ENCODE measurements at places on chromosomes 4 and X.
A peak's percentile ranks its signal among the peaks of the same experiment; 100 is the strongest.

DNA sequence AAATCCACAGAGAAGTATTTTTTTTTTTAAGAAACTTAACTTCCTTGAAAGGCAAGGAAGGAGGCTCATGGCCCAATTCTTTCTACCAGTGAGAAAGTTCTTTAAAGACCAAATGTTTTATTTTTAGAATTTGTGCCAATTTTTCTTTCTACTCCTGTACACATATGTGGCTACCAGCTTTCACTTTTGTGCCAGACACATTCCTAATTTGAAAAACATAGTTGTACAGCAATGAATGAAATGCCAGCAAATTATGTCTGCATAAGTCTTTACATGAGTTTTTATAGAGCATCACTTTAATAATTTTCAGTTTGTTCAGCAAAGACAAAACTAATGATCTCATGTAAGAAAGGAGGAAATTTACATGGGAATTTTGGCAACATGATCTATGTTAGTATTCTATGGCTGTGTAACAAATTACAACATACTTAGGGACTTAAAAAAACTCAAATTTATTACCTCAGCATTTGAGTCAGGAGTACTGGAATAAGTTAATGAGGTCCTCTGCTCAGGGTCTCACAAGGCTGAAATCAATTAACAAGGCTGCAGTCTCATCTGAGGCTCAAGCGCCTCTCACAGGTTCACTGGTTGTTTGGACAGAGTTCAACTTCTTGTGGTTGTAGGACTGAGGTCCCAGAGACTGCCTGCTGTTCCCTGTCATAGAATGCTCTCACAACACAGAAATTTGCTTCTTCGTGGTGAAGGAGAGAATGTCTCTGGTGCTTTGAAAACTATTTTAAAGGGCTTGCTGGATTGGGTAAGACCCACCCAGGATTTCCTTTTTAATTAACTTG lies 678.2 kb upstream of the FAM241A start:
- peak; percentile 54 for DNase-seq

GRCh38 chr4:100823993-100824323 lies 306.1 kb upstream of the EMCN start:
- no peak for DNase-seq

GRCh38 chr4:181982437-181982836 lies 260.8 kb upstream of the TENM3 start:
- no peak for DNase-seq

GRCh38 chrX:8235026-8235425 lies 64.0 kb upstream of the VCX2 start:
- peak; percentile 31 for DNase-seq

- peak; percentile 17 for DNase-seq
Measured at GRCh38 chr4:23889814-23890341, at the start of gene PPARGC1A. PPARGC1A (minus strand) TSS chr4:23890047; CDS start chr4:23889957, 90 bp downstream.

- DNase-seq, result no peak
Measured at GRCh38 chr4:25246680-25247611, 13.1 kb downstream of the PI4K2B start.

DNA sequence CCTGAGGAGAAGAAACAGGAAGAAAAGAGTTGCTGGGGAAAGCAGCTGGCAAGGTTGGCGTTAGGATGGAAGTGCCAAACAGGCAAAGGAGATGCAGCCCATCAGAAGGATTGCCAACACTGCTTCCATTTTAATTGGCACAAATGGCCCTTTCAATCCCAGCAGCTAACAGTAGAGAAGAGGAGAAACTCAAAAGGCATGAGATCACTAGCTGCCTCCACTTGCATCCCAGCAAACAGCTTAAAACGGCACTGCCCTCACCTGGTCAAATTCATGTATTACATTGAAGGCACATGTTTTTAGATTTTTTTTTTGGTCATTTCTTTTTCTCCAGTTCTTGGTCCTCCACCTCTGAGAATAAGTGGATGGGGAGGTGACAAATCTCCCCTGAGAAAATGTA lies 14.9 kb upstream of the LOC101059915 start:
- peak; percentile 62 for DNase-seq

- no peak for DNase-seq
Measured at GRCh38 chrX:153306527-153307115, 14.9 kb downstream of the PNMA6F start.

- no peak for DNase-seq
Measured at GRCh38 chr4:184887333-184887732, 61.6 kb upstream of the ACSL1 start.

DNA sequence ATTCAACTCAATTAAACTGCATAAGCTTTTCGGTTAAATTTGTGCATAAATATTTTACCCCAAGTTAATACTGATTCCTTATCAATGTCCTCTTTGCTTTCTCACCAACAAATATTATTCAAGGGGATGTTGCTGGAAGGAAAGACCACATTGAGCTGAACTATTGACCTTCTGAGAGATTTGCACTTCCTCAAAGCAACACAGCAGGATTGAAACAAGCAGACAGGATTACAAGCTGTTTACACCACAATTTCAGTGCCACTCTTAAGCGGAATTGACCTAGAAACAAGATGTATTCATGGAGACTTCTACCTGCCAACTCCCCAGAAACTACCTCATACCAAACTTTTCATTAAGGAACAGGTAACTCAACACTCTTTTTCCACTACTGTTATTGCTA lies 96.5 kb upstream of the DUSP21 start:
- DNase-seq, result no peak

DNA sequence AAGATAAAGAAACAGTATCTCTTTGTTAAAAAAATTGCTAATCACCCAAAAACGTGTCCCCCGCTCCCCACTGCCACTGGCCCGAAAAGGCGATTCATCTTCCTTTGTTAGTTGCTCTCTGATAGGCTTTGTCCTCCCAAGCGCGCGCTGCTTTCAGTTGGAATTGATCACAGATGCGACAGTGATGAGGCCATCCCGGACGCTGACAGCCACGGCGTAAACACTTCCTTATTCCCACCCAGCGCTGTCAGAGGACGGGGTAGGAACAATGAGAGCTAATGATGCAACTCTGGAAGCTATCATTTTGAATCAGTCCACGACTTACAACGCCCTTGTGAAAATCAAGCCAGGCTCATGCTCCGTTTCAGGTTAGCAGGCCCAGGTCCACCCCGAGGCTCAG lies 21.4 kb downstream of the SOD3 start:
- no peak for DNase-seq

DNA sequence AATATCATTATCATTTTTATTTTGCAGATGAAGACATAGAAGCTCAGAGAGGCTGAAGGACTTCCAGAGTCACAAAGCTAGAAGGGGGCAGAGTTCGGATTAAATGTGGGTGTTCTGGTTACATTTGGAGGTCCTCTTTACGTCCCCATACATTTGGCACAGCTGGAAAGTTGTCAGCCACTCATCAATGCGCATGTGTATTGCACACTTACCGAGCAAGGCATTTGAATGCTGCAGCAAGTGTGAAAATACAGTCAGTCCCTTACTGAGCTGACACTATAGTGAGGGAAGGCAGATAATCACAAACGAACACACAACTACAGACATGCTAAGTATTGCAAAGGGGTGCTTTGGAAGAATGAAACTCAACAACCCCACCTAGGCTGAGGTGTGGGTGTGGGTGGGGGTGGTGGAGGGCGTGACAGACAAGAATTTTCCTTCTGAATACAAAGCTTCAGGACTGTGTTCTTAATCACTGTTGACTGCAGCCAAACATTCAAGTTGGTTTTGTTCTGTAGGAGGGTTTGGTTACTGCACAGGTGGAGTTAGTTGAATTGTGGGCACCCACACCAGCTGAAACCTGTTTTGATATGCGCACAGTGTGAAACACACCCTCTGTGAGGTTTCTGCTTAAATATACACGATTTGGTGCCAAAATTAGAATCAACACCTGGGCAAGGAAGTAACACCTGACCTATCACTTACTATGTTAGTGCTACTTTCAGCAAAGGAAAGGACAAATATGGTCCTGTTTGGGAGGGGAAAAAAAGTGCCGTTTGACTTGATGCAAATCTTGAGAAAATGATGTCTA lies 72.4 kb downstream of the COQ2 start:
- DNase-seq, result no peak

DNA sequence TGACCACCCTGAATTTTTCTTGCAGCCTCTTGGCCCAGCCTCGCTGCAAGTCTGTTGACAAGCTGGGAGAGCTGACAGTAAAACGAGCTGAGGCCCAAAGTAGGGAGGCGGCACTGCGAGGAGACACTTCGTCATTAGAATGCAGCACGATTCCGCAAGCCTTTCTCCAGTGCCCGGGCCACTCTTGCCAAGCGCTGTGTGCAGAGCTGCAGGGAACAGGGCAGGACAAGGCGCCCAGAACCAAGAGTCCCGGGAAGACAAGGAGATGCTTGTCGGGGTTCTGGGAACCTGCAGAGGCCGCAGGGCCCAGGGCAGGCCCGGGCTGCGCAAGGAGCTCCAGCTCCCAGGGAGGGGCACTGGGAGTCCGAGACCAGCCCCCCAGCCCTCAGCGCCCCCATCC lies 187.1 kb downstream of the BCOR start:
- DNase-seq, result no peak

- no peak for DNase-seq
Measured at GRCh38 chr4:70829492-70829891, 10.2 kb downstream of the GRSF1 start.

DNA sequence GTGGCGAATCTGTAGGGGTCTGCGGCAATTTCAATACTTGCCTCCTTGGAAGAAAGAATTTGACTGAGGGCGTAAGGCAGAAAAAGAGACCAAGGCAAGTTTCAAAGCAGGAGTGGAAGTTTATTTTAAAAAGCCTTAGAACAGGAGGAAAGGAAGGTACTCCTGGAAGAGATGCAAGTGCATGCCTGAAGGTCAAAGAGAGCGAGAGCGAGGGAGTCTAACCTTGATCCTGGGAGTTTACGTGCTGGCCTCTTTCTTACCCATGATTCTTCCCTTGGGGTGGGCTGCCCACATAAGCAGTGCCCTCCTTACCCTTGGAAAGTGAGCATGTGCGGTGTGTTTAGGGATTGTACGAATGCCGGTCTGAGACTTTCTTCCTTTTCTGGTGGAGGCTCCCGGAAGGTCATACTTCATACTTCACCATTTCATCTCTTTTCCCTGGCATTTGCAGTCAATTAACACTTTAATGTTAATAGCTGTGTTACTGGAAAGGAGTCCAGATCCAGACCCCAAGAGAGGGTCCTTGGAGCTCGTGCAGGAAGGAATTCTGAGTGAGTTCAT lies 40.0 kb downstream of the ARSD start:
- no peak for DNase-seq

DNA sequence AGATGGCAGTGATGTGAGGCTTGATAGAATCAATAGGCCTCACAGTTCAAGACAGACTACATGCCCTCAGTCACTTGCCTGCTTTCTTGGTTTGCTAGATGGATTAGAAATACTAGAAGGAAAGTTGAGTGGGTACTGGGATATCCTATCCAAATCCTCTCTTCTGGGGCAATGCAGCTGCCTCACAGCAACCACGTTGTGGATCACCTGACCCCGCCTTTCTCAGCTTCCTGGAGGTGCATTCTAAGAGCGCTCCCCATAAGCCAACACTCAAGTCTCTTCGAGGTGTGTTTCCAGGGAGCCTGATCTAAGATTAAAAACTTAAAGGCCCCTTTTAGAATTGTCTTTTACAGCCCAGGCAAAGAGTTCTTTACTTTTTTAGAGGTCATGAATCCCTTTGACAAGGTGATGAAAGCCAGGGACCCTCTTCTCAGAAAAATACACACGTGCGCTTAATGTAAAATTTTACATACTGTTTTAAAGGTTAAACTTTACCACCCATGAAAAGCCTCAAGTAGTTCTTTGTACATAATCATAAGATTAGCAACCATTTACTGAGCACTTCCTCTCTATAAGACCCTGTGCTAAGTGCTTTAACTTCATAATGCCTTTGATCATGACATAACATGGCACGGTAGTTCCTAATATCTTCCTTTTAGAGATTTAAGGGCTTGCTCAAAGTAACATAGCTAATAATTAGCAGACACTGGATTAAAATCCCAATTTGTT lies 840 bp upstream of the RPL34 start:
- DNase-seq, result no peak

DNA sequence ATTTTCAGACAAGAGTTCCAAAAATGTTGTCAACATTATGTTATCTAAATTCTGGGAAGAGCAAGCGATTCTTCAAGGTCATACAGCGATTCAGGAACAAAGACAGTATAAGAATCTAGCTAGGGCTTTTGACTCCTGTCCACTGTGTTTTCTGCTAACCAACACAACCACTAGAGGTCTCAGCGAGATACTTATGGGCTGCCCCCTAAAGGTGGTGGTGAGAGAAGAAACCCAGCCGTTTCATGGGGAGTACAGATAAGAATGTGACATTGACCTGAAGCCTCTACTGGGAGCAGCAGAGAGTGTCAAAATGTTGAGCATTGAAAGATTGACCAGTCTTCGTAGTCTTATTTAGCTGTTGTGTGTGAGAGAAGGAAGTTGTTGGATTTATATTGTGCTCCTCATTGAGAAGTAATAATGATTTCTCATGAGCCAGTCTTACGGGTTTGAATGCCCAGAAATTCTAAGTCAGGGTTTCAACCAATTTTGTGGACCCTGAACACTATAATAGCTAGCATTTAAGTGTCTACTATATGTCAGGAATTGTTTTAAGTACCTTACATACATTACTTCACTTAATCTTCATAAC lies 168.3 kb downstream of the SPRY1 start:
- DNase-seq, result peak; percentile 58

- no peak for DNase-seq
Measured at GRCh38 chrX:131840799-131841495, 182.2 kb upstream of the STK26 start.

GRCh38 chr4:148469938-148470337 lies 27.7 kb upstream of the NR3C2 start:
- no peak for DNase-seq

GRCh38 chr4:99633772-99634171 lies 23.9 kb downstream of the C4orf54 start:
- DNase-seq, result no peak

DNA sequence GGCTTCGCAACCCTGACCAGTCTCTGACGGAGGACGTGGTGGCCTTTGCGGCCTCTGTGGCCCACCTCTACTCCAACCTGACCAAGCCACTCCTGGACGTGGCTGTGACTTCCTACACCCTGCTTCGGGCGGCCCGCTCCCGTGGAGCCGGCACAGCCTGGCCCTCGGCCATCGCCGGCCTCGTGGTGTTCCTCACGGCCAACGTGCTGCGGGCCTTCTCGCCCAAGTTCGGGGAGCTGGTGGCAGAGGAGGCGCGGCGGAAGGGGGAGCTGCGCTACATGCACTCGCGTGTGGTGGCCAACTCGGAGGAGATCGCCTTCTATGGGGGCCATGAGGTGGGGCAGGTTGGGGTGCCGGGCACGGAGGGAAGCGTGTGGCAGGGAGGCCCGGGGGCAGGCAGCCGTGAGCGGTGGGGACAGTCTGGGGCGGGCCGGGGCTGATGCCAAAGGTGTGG lies 1.2 kb downstream of the ABCD1 start:
- DNase-seq, result no peak

- DNase-seq, result no peak
Measured at GRCh38 chrX:53798281-53798680, 111.8 kb upstream of the HUWE1 start.

All from astrocyte of the spinal cord (primary cell).